ENCODE measurements at places on chromosomes 5 and 9. TPM values are rescaled to one million over a fixed set of nuclear protein-coding genes. Genes with fewer than 3 reads are reported as not detected.

DNA sequence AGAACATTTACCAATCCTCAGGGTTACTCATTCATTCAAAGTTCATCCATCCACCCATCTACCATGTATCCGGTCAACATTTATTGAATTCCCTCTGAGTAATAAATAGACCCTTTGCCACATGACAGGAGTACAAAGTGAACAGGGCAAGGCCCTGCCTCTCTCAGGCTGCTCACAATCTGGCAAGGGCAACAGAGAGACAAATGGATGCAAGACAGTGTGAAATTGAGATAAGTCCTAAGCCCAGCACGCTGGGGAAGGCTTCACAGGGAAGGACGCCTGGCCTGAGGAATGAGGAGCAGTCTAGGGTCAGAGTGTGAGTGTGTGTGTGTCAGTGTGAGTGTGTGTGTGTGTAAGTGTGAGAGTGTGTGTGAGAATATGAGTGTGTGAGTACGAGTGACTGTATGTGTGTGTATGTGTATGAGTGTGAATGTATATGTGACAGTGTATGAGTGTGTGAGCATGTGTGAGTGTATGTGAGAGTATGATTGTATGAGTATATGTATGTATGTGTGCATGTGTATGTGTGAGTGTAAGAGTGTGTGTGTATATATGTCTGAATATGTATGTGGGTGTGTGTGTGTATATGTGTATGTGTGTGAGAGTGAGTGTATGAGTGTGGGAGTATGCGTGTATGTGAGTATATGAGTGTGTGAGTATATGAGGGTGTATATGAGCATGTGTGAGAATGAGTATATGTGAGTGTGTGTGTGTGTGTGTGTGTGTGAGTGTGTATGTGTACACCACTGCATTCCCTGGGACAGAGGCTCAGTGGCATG lies 145.6 kb downstream of the FSTL4 start:
- no peak for DNase-seq

DNA sequence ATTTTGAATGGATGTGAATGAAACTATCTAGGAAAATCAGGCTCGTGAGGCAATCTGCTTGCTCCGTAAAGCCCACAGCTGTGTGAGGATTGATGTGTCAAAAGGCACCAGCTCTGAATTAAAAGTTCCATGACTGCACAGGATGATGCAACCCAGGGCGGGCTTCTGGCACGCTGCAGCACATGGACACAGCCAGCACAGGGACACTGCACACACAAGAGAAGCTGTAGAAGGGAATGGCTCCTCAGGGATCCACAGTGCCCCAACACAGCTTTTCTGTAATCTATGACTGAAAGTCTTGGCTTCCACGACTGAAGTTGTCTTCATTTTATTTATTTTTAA lies 151.0 kb downstream of the GCNT1 start:
- peak; percentile 81 for DNase-seq

- no peak for DNase-seq
These were observed 134.2 kb upstream of the MARCHF11 start for GRCh38 chr5:16313761-16314160.

Gene FREM1
- total RNA-seq: 35.4 TPM

GRCh38 chr9:90808398-90808797 lies 6.8 kb downstream of the SYK start:
- no peak for DNase-seq

Measured in Peyer's patch (tissue), 4 donors.